Stimulated activated effector memory CD8-positive, alpha-beta T cell treated with anti-CD3 and anti-CD28 coated beads, Interleukin-12 subunit alpha, Interleukin-12 subunit beta, amount 100 ng/mL, for 72 hours (primary cell): ENCODE measurements at places on chromosomes 13 and 19.

GRCh38 chr19:38657633-38658222 lies 10.3 kb downstream of the ACTN4 start:
- no peak for DNase-seq

DNA sequence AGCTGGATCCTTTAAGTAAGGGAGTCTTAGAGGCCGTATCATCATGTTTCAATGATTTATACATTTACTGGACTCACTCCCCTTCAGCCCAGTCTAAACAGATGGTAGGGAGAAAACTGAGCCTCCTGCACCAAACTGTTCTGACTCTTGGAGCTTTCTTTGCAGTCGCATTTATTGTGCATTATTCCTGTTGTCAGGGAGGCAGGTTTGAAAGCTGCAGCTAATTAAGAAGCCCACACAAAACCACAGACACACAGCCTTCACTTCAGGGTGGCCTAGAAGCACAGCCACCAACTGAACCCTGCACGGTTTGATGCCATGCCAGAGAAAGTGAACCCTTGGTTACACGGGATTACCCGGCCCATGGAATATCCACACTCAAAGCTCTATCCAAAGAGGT lies 911.0 kb downstream of the UQCRFS1 start:
- DNase-seq: no peak

- DNase-seq: no peak
Observed at GRCh38 chr19:30629086-30629485, 256.9 kb downstream of the ZNF536 start.

DNA sequence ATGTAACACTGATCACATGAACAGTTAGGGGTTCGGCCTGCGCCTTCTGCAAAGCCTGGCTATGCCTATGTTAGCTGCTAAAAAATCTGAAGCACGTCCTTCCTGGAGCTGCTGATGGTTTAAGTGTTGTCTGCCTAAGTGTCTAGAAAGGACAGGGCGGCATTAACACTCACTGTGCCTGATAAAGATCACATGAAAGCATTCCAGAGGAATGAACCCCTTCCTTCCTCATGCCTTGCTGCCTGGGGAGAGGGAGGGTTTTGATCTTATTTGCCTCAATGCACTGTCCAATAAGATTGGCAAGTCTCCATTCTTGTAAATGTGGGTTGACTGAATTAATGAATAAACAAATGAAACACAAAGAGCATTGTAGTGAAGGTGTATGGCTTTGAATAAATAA lies 5.2 kb downstream of the DOCK9 start:
- no peak for DNase-seq

- no peak for DNase-seq
Observed at GRCh38 chr13:27023385-27024073, 148.1 kb downstream of the USP12 start.

DNA sequence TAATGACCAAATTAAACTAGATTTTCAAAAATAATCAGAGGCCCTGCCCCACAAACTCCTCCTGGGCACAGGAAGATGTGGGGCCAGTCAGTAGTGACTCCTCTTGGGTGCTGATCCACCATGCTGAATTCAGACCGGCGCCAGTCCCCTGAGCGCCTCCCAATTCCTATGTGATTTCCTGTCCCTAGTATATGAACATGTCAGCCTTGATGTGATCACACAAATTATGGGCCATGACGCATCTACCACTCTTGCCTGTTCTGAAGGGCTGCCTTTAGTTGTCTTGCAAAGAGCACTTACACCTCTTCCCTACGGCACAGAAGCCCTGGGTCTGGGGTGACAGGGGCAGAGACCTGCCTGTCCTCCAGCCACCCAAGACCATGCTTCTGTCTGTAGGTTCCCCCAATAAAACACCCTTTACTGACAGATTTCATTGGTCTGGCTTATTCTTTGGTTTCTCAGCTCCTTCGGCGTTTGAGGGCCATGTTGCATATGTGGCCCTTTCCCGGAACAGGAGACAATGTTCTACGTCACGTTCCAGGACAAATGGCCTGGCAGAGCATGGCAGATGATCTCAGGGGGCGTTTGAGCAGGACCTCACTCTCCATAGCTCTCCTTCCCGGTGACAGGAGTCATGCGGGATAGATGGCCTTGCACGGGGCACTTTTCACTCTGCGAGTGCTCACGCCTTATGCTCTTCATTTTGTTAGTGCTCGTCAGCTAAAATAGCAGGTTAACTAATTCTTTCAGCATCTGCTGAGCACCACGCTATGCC lies 5.6 kb upstream of the ATP11A start:
- no peak for DNase-seq

DNA sequence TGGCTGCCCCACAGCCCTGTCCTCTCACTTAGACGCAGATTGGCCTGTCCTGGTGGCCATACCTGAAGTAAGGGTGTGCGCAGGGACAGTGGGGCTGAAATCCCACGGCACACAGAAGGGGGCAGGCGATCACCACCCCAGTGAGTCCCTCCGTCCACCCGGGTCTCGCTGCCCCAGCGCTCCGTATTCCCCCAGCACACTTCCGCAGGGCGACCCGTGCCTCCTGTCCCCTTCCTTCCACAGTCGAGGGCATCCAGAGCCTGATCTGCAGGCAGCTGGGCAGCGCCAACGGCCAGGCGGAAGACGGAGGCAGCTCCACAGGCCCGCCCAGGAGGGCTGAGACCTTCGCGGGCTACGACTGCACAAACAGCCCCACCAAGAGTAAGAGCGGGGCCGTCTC lies 25.3 kb downstream of the PEX11G start:
- DNase-seq: no peak
